Activated CD8-positive, alpha-beta memory T cell treated with anti-CD3 and anti-CD28 coated beads for 1 hour (primary cell): ENCODE measurements at places on chromosomes 7 and 10.

DNA sequence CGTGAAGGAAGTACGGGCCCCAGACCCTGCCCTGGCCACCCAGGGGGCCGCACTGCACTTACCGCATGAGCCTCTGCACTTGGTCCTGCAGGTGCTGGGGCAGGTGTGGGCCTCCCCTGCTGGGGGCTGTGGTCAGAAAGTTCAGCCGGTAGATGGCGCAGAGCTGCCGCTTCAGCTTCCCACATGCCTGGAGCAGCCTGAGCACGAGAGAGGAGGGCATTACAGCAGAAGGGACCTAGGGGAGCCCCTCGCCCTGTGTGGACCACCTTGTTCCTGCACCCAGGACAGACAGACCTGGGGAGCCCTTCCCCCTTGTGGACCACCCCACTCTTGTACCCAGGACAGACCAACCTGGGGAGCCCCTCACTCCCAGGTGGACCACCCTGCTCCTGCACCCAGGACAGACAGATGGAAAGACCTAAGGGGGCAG, 8.7 kb upstream of the PYROXD2 start:
- DNase-seq: no peak

DNA sequence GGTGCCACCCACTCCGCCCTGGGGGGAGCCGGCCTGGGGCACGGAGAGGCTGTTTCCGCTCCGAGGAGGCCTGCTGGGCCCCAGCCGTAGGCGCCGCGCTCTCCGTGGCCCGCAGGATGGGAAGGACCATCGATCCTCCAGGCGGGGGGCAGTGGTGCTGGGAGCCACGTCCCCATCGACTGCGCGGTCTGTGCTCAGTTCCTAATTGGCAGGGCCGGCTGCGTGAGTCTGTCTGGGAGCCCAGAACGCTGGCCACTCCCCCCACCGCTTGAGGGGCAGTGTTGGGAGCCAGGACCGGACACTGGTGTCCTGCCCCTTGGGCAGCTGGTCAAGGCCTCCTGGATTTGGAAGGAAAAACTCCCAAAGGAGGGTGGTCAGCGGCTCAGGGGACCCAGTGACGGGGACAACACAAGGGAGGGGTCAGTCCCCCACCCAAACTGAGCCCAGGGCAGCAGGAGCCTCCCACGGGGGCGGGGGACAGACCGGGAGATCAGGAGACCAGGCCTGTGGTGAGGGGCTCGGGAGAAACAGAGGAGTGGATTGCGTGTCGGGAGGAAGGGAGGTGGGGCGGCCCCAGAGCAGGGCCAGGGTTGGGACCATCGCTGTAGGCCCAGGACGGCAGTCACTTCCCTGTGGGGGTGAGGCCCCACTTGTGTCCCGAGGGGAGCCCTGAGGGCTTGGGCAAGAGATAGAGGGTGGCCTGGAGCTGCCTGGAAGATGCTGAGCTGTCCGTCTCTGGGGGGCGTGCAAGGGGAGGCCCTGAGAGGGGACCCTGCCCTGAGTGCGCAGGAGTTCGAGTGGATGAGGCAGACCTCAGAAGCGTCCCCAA, 89.0 kb downstream of the UNCX start:
- DNase-seq: no peak

DNA sequence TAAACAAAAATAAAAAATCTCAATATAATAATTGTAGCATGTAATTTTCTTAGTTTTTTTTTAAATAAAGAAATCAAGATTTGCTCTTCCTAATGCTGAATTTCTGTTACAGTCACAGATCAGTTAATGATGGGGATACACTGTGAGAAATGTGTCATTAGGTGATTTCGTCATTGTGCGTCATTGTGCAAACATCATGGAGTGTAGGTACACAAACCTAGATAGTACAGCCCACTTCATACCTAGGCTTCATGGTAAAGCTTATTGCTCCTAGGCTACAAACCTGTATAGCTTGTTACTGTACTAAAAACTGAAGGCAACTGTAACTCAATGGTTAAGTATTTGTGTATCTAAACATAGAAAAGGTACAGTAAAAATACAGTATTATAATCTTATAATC, 74.4 kb upstream of the LSM8 start:
- DNase-seq: no peak

DNA sequence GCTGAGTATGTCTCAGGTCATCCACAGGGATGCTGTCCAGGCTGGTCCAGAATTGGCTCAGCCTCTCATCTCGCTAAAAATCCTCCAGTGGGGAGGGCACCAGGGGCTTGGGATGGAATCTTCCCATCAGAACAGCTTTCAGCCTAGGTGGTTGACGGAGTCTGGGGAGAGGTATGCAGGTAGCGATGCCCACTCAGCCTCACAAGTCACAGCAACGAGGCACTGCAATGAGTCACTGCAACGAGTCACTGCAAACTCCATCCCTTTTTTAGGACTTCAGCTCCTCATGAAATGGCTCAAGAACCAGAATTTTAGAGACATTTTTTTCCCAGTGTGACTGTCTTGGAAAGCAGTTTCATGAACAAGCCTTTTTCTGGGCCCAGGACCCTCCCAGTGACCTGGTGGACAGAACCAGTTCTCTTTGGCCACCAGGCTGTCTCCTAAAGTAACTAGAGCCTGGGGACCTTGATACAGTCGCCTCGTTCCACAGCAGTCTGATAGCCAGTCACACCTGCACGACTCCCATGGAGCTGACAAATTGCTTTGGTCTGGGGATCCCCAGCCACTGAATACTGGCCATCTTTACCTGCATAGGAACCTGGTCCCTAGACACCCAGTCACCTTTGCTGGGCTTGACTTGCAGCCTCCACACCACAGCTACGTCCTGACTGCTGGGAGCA, 41.3 kb upstream of the PPP2R2D start:
- no peak for DNase-seq

GRCh38 chr10:17510242-17510908, 56.0 kb upstream of the ST8SIA6 start:
- DNase-seq: no peak

- no peak for DNase-seq
Measured at GRCh38 chr10:5206799-5207198, 10.2 kb downstream of the AKR1C4 start.

DNA sequence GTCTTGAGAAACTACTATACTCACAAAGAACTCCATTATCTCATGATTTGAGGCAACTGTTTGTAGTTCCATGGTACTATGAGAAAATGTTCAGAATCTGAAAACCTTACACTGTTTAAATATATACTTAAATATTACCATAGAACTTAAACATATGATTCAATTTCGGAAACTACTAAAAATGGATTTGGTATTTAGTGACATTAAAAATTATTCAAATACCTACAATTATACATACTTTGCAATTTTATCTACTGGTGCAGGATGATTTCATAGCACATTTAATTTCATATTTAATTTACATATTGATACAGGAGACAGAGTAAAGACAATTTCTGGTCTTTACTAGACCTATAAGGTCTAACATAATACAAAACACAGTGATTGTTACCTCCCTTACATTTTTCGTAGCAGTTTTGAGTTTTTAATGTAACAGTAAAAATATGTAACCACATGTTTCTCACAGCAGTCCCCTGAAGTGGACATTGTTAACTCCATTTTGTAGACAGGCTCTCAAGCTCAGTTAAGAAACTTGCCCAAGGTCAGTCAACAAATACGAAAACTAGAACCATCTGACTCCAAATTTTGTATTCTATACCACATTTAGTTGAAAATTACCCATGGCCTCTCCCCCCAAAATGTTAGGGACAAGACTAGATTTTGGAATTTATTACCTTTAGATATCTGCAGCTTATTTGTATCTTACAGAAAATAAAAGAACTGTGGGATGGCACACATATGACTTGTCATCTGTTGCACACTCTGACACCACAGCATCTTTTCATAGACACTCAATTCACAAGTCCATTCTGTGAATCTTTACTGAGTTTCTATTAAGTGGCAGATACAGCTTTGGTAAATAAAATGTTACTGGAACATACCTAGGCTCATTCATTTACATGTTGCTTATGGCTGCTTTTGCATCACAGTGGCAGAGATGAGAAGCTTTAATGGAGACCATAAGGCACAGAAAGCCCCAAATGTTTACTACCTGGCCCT, 36.8 kb downstream of the MTPN start:
- DNase-seq: no peak

DNA sequence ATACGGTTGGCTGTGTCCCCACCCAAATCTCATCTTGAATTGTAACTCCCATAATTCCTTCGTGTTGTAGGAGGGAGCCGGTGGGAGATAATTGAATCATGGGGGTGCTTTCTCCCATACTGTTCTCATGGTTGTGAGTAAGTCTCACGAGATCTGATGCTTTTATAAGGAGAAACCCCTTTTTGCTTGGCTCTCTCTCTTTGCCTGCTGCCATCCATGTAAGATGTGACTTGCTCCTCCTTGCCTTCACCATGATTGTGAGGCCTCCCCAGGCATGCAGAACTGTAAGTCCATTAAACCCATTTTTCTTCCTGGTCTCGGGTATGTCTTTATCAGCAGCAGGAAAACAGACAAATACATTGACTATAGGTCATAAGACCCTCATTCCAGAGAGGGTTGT, 15.9 kb upstream of the ST8SIA6 start:
- no peak for DNase-seq

DNA sequence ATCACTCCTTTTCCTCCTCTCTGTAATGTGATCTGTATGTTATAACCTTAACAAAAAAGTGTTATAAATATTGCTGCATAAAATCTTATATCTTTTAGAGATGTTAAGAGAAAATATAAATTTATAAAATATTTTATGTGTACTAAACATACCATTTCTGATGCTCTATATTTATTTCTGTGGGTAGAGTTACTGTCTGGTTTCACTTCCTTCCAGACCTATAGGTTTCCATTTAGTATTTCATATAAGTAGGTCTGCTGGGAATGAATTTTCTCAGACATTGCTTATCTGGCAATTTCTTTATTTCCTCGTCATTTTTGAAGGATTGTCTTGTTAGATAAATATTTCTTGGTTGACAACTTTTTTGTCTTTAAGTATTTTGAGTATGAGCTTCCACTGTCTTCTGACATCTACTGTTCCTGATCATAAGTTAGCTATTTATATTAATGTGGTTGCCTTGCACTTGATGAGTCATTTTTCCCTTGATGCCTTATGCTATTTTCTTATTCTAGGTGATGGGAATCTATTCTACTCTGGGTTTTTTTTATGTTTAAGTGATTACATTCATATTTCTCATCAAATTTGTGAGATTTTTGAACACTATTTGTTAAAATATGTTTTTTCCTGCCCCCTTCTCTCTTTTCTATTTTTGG, 11.2 kb upstream of the THSD7A start:
- no peak for DNase-seq

DNA sequence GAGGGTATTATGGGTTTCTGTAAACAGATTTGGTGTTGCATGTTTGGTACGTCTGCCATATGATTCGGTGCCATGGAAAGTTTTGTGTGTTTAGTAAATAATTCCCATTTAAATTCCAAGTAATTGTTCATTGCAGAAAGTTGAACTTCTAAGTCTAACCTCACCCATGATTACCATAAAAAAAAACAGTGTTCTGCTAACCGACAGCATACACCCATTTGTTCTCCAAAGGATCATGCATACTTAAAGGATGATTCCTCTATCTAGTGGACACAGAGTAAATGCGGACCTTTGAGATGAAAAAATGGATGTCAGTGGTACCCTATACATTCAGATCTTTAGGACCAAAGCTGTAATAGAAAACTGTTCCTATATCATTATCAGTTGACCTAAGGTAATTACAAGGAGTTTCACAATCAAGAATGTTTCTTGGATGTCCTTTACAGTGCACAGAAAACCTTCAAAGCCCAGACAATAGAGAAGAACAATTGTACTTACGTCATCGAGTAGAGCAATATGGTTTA, 209.9 kb downstream of the CRPPA start:
- no peak for DNase-seq

GRCh38 chr7:102842284-102842683, 70.5 kb upstream of the LRRC17 start:
- DNase-seq: no peak

DNA sequence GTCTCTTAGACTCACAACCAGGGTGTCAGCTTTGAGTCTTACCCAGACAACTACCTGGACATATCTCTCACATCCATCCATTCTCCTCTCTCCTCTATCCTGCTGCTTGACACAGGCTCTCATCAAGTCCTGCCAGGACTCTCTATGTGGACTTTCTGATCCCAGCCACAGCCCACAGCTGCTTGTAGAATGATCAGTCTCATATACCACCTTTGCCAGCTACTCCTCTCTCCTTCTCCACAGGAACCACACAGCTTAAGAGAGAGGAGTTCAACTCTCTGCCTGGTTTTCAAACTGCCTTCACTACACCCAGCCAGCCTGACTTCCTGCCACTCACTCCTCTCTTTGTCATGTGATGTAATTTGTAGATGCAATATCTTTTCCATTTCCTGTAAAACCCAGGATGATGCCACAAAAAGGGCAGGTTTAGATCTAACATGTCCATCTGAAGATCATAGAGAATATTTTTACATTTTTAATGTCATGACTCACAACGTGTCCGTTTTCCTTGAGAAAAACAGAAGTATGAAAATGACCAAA, 154.0 kb downstream of the RAB11FIP2 start:
- DNase-seq: no peak

DNA sequence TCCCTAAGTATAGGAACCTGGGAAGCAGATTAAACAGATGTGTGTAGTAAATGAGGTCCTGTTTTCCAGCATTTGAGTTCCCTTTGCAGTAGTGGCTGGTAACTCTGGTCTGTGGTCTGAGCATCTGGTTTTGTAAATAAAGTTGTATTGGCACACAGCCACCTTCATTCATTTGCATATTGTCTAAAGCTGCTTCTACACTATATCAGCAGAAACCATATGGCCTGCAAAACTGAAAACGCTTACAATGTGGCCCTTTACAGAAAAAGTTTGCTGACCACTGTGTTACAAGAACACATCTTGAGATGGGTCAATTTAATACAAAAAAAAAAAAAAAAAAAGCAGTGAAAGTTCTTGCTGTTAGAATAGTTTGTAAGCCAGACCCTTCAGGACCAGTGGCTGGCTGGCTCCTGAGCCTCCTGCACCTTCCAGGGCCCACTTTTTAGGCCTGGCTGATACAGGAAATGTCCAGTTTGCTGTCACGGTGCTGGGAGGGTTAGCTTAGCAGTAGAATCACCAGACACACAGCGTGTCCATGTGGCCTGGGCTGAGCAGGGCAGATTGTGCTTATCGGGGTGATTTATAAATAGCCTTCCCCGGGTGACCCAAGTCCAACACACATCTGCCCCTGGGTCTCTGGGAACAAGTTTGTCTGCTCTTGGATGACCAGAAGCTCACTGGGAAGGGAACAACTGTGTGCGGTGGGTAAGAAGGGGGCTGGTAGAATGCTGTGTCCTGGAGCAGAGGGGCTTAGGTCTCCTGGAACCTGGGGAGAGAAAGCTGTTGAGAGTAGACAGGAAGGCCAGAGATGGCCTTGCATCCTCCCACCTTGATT, 1.4 kb downstream of the C10orf71 start:
- DNase-seq: no peak

GRCh38 chr10:77939561-77940001, 13.0 kb upstream of the DLG5 start:
- no peak for DNase-seq
